ENCODE measurements at places on chromosomes 1 and 21. TPM values are rescaled to one million over a fixed set of nuclear protein-coding genes. Genes with fewer than 3 reads are reported as not detected.

The CYP4A11 gene
- total RNA-seq: 0.53 TPM

DNA sequence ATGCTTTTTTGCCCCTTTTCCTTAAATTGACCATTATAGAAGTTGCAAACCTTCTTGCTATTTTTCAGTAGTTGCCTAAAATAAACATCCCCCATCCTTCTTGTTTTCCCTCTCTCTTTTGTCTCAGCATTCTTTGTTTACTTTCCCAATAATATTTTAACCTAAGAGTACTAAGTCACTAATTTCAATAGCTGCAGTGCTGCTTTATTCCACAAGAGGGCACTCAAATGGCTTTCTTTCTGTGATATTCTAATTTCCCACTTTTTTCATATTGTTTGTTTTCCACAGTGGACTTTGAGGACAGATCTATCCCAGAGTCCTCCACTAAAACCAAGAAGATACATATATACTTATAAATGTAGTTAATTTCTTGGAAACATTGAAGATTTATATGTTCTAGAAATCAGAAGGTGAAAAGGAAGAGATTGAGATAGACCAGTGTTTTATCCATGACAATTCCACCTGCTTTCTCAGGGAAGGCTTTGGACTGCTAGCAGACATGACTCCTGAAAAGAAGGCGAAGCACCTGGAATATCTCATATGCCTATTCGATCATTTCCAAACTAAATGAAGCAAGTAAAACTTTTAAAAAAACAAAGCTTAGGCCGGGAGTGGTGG, 104.8 kb upstream of the GRIK1 start:
- H3K4me3 ChIP-seq: no peak overlapping the region
- no peaks in the 10 kb centered on the region for H3K27me3 ChIP-seq
- H3K27ac ChIP-seq: no peak overlapping the region
- H3K4me1 ChIP-seq: no peaks in the 10 kb centered on the region
- no peak for DNase-seq

DNA sequence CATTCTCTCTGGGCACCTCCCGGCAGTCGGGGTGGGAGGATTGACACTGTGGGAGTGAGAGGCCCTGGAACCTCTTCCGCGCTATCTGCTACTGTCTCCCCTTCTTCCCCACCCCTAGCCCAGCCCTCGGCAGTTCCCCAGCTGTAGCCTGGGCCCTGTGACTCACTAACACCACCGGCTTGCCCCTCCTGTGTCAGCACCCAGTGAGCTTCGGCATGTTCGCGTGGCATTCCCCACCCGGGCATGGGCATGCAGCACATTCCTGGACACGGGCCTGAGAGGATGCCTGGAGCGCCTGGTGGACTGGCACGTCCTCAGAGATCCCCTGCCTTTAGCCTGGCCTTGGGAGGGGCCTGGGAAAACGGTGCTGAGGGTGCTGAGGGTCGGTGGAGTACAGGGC, 1.3 kb downstream of the CDK18 start:
- peak overlapping the region; percentile 85 for H3K4me3 ChIP-seq
- peaks cover 51% of the 10 kb centered on the region for H3K4me1 ChIP-seq
- peaks cover 10% of the 10 kb centered on the region for H3K36me3 ChIP-seq

DNA sequence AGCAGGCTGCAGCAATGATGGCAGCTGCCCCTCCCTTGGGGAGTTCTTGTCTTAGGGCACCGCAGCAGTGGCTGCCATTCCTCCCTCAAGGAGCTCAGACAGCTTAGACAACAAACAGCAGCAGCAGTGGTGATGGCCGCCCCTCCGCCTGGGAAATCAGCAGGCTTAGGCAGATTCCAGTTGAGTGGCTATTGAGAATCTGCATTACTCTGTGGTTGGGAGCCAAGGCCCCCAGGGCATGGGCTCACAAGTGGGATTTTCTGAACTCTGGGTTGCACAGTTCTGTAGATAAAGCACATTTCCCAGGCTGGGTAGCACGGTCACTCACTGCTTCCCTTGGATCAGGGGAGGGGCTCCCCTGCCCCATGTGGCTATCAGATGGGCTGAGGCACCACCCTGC, 1280.7 kb upstream of the TMPRSS15 start:
- no peak overlapping the region for H3K27ac ChIP-seq
- peaks cover 4% of the 10 kb centered on the region for H3K4me1 ChIP-seq
- peaks cover 9% of the 10 kb centered on the region for H3K36me3 ChIP-seq
- DNase-seq: no peak
- no peaks in the 10 kb centered on the region for H3K27me3 ChIP-seq
- no peak overlapping the region for H3K4me3 ChIP-seq

DNA sequence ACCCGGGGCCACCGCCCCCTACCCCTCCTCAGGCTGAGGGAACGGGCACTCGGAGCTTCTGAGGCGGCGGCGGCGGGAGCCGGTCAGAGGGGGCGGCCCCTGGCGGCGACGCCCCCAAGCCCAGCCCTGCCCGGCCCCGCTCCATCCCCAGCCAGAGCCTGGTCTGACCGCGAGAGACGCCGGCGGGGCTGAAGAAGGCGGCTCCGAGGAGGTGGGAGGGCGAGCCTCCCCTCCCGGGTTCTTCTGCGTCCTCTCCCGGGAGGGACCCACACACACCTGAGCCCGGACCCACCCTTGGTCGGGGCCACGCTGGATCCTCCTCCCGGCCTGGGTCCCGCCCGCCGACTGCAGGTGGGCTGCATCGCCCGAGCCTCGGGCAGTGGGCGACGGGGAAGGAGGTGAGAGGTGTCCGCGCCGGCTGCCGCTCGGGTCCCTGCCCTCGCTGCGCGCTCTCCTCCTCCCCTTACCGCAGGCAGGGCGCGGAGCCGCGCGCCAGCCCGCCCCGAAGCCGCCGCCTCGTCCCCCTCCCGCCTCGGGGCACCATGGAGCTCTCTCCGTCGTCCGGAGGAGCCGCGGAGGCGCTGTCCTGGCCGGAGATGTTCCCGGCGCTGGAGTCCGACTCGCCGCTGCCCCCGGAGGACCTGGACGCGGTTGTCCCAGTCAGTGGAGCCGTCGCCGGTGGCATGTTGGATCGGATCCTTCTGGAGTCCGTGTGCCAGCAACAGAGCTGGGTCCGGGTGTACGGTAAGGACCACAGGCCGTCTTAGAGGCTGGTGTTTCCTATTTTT, at the start of gene RASAL2:
TSS of gene RASAL2 (plus strand) at position 154 of the 788 bp plus-strand sequence. CDS start at position 543, 389 bp downstream.
- H3K27me3 ChIP-seq: no peaks in the 10 kb centered on the region
- H3K4me3 ChIP-seq: peak within 1 kb of the TSS; percentile 81
- H3K4me1 ChIP-seq: peaks cover 45% of the 10 kb centered on the region
- peak; percentile 82 for DNase-seq
- peaks cover 6% of the 10 kb centered on the region for H3K36me3 ChIP-seq

GRCh38 chr1:41503538-41504113, 19.1 kb upstream of the EDN2 start:
- H3K27ac ChIP-seq: 0 out of 2 replicates have a peak overlapping the region, but pooled peaks have one; percentile 5
- H3K4me3 ChIP-seq: no peak overlapping the region
- DNase-seq: no peak
- H3K36me3 ChIP-seq: no peaks in the 10 kb centered on the region

The PODN gene
- total RNA-seq: 0.23 TPM

DNA sequence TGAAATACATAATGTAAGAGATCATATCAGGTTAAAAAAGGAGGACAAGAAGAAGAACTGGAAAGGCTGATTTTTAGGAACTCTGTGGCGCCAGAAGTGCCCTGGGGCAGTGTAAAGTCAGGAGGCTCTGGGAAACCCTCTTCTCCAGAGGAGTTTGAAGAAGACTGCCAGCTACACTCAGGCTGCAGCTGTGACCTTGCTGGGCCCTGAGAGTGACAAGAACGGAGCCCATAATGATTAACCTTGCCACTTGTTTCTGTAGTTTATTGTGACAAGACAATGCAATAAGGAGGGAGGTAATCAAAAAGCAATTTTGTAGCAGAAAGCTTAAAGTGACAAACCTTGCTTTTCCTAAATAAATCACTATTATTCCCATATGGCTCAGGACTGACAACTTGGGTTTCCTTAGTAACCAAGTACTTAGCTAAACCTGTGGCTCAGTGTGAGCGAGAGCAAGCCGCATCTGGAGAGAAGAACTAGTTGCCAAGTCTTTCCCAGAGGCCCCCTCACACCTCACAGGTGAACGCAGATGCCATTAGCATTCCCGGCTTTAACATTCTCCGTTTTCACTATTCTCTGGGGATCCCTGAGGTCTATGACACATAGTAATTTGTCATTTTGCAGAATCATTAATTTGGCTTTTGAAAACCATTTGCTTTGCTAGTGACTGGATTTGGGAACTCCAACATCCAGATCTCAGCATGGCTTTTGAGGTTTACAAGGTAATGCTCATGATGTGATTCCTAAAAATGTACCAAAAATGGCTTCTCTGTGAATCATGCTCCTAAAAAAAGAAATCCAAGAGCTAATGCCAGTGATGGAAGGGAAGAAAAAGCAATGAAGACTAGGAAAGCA, 115.9 kb downstream of the OMA1 start:
- H3K4me3 ChIP-seq: no peak overlapping the region
- no peaks in the 10 kb centered on the region for H3K27me3 ChIP-seq
- no peaks in the 10 kb centered on the region for H3K4me1 ChIP-seq

DNA sequence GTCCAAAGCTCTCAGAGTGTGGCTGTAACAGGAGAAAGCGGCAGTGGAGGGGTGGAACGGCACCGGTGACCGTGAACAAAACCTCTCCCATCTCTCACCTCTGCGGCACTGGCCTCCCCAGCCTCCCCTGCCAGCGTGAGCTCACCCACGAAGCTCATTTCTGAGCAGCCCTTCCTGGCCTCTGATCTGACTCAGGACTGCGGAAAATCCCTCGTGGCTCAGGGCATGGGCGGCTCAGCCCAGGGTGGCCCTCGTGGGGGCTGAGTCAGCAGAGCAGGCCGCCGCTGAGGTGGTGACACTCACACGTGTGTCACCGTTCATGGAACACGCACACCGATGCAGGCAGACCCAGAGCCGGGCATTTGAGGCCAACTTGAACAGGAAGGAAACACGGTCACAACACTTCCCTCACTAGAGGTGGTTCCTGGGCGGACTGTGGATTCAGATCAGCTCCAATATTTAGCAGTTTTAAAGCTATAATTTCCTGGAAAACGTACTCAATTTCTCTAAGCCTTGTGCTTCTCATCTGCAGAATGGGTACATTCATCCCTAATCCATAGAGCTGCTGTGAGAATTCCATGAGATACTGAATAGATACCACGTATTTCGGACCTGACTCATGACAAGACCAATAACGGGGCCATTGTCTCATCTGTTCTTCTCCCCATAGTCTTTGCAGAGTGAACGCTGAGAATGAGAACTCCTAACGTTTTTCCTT, 115.0 kb upstream of the TMPRSS2 start:
- no peaks in the 10 kb centered on the region for H3K36me3 ChIP-seq
- H3K27me3 ChIP-seq: no peaks in the 10 kb centered on the region
- DNase-seq: no peak
- H3K4me3 ChIP-seq: no peak overlapping the region

- no peak for DNase-seq
- peaks cover 46% of the 10 kb centered on the region for H3K4me1 ChIP-seq
- peaks cover 6% of the 10 kb centered on the region for H3K27me3 ChIP-seq
- H3K27ac ChIP-seq: peak overlapping the region; percentile 68
- no peaks in the 10 kb centered on the region for H3K36me3 ChIP-seq
Measured at GRCh38 chr1:227357927-227358302, 39.6 kb upstream of the CDC42BPA start.

GRCh38 chr1:214427871-214428277, 123.5 kb downstream of the PTPN14 start:
- H3K36me3 ChIP-seq: 0 out of 2 replicates have a peak, but pooled peaks cover 3% of the 10 kb centered on the region
- DNase-seq: no peak
- peaks cover 51% of the 10 kb centered on the region for H3K4me1 ChIP-seq
- H3K4me3 ChIP-seq: no peak overlapping the region

The KLHDC9 gene
- 5.8 TPM for total RNA-seq

The MX2 gene
- 4.0 TPM for total RNA-seq

DNA sequence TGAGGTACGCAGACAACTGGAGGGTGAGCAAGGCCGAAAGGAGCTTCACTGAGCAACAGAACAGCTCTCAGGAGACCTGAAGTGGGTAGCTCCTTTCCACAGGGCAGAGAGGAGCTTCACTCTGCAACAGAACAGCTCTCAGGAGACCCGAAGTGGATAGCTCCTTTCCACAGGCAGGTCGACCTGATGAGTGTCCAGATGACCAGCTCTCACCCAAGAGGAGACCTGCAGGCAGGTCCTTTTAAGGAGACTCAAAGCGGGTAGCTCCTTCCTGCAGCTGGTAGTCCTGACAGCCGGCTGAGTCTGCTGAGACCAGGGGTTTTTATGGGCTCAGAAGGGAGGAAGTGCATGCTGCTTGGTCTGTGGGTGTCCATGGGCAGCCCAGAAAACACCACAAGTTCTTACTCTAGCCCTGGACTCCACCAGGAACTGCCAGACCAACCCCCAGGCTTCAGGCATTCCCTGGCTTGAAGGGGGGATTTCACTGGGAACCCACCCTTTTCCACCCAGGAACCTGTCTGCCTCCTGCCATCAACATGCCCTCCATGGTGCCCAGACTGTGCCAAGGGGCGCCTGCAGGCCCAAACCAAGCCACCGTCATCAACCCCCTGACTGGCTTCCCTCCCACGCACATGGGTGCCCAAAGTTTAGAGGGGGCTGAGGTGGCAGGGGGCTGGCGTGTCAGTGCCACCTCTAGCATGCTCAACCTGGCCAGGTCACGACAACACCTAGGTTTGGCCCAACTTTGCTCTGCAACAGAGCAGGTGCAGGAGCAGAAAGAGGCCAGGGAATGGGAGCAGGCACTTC, 43.6 kb downstream of the ZBTB8OS start:
- H3K27ac ChIP-seq: no peak overlapping the region
- no peaks in the 10 kb centered on the region for H3K4me1 ChIP-seq

DNA sequence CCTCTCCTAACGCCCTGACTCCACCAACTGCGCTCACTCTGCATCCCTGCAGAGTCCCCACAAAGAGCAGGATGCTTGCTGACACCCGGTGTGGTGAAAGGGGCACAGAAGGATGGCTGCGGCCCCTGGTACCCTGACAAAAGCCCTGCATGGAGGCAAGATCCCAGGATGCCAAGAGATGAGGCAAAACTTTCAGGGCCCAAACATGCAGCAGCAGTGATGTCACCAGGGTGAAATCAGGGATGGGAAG, 36.6 kb downstream of the SLC9A1 start:
- no peak overlapping the region for H3K27ac ChIP-seq
- H3K4me3 ChIP-seq: no peak overlapping the region

The CLCA4 gene
- not detected for total RNA-seq

The AGO3 gene
- total RNA-seq: 27.0 TPM

The C21orf58 gene
- 31.5 TPM for total RNA-seq

The HORMAD1 gene
- not detected for total RNA-seq

DNA sequence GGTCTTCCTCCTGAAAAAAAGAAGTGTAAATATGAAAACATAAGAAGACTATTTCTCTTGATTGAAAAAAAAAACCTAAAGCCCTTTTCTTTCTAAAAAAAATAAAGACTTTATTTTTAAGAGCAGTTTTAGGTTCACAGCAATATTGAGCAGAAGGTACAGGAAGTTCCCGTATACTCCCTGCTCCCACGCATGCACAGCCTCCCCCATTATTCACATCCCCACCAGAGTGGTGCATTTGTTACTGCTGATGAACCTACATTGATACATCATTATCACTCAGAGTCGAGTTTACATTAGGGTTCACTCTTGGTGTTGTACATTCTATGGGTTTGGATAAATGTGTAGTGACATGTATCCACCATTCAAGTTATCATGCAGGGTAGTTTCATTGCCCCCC, 92.0 kb upstream of the TLR5 start:
- H3K4me3 ChIP-seq: no peak overlapping the region
- no peaks in the 10 kb centered on the region for H3K36me3 ChIP-seq
- H3K27me3 ChIP-seq: no peaks in the 10 kb centered on the region
- no peak overlapping the region for H3K27ac ChIP-seq
- H3K4me1 ChIP-seq: no peaks in the 10 kb centered on the region

- H3K36me3 ChIP-seq: peaks cover 14% of the 10 kb centered on the region
- peaks cover 9% of the 10 kb centered on the region for H3K27me3 ChIP-seq
- H3K27ac ChIP-seq: no peak overlapping the region
- no peak overlapping the region for H3K4me3 ChIP-seq
Measured at GRCh38 chr21:44407493-44407892, 47.8 kb upstream of the LRRC3 start.

The SPRR1A gene
- not detected for total RNA-seq

The RGSL1 gene
- total RNA-seq: not detected

The FLG gene
- not detected for total RNA-seq

The KRTAP11-1 gene
- not detected for total RNA-seq

Data from WTC11 (cell line).